ACHN (cell line): ENCODE measurements at places on chromosomes 12 and 14.
A peak's percentile ranks its signal among the peaks of the same experiment; 100 is the strongest.

GRCh38 chr12:69059465-69060457 lies 126.8 kb upstream of the CPM start:
- DNase-seq, result peak; percentile 62

- DNase-seq, result no peak
These were observed 162.1 kb upstream of the USP15 start for GRCh38 chr12:62098132-62098531.

GRCh38 chr14:101362529-101363260 lies 198.6 kb upstream of the DIO3 start:
- DNase-seq, result no peak

- no peak for DNase-seq
These were observed 224.4 kb upstream of the DAAM1 start for GRCh38 chr14:58963873-58964597.

GRCh38 chr14:57066887-57067513 lies 201.7 kb downstream of the EXOC5 start:
- DNase-seq, result no peak

- no peak for DNase-seq
These were observed 62.8 kb downstream of the ANO4 start for GRCh38 chr12:100857418-100857817.

GRCh38 chr12:111173836-111174235 lies 195.1 kb downstream of the PHETA1 start:
- no peak for DNase-seq

DNA sequence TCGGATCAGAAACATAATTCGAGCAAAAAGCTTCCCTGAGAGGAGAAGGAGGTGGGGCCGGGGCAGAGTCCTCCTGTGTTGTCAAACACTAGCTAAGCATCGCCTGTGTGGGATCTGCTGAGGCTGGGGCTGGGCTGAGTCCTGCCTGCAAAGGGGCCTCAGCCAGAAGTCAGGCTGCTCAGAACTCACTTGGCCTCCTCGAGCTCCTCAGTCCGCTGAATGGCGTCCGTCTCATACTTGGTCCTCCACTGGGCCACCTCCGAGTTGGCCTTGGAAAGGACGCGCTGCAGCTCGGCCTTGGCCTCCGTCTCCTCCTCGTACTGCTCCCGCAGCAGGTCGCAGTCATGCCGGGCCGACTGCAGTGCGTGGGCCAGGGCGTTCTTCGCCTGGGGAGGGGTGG lies 9.9 kb upstream of the MYH6 start:
- no peak for DNase-seq

DNA sequence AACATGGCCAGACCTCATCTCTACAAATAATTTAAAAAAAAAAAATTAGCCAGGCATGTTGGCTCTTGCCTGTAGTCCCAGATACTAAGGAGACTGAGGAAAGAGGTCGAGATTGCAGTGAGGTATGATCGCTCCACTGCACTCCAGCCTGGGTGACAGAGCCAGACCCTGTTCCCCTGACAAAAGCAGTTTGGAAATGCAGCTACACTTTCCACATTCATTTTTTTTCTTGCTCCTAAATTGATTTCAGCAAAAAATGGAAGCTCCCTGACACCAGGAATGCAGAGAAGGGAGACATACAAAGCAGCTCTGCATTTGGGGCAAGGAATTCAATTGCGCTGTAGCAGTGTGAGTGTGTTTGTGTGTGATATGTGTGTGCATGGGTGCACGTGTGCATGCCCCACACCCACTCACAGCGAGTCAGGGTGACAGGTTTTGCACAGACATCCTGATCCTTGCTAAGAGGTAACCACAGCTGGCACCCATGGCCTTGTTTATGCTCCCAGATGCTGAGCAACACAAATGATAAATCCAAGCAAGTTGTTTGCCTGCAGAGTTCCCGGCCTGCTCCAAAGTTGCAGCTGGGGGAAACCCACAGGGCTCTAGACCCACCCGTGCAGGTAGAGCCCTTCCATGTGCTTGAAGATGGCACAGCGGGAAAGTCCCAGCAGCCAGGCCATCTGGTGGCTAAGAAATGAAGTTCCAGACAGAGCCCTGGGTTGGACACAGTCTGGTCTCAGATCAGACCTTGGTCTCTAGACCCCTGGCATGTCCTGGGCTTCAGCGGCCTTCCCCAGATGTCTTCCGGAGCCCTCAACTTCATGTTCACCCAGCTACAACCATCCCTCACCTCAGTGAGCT lies 25.9 kb upstream of the BDKRB2 start:
- no peak for DNase-seq

- DNase-seq, result peak; percentile 57
These were observed 65.8 kb upstream of the SLC8A3 start for GRCh38 chr14:70254476-70254961.

- no peak for DNase-seq
These were observed 30.4 kb upstream of the GNPNAT1 start for GRCh38 chr14:52821805-52822250.

DNA sequence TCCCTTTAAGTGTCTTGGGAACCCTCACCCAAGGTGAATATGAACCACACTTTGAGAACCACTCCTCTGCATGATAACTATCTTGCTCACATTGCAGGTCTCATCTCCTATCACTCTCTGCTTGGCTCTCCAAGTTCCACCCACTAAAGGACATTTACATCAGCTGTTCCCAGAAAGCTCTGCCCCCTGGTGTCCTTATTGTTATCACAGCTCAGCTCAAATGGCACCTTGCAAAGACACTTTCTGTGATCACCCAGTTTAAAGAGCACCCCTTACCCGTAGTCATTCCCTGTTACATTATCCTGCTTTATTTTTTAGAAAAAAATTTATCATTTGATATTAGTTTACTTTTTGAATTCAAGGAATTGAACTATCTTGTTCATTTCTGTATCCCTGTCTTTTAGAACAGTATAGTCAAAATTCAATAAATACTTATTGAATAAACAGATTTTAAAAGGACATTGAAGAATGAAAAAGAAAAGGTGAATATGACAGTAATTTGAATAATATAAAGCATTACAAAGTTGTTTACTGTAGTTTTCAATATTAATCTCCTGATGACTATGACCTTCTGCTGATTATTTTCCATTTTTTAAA lies 20.5 kb upstream of the GUCY2C start:
- DNase-seq, result peak; percentile 62

DNA sequence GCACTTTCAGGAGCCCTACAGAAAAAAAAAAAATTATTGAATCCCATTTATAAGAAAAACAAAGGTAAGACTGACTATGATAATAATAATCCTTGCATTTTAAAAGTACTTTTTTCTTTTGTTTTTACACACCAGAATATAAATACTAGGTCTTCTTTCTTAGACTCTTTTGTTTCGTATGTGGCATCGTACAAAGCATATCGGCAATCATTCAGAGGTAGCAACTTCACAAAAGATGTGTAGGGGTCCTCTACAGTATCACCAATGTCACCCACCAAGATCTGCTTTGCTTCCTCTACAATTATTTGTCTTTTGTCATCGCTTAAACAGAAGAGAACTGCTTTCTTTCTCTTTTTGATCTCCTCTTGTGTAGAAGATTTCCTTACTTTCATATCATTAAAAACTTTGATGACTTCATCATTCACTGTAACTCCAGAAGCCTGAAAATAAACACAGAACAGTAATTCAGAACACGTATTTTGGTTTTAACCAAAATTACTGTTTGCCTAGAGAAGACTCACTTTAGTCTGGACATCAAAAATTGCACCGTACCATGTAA lies 1.2 kb downstream of the CFL2 start:
- no peak for DNase-seq

DNA sequence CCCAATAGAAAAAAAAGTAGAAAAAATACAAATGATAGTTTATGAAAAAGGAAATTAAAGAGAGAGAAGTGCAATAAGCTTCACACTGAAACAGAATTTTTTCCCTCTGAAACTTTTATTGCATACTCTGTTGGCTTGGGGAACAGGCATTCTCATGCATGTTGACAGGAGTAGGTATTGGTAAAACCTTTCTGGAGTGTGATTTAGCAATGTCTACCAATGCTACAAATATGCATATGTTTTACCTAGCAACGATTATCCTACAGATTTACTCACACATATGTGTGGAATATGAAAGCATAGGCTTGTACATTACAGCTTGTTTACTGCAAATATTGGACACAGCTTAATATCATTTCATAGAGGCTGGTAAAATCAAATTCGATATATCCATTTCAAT lies 125.7 kb upstream of the MYF6 start:
- no peak for DNase-seq

GRCh38 chr12:52965337-52965731 lies 16.4 kb downstream of the KRT18 start:
- peak; percentile 83 for DNase-seq

- DNase-seq, result peak; percentile 75
These were observed 644 bp downstream of the NAB2 start for GRCh38 chr12:57089271-57090245.

GRCh38 chr12:2813214-2814185 lies 1.0 kb downstream of the ITFG2 start:
- peak; percentile 84 for DNase-seq

- peak; percentile 74 for DNase-seq
These were observed 78.6 kb downstream of the CCDC60 start for GRCh38 chr12:119412811-119413794.

DNA sequence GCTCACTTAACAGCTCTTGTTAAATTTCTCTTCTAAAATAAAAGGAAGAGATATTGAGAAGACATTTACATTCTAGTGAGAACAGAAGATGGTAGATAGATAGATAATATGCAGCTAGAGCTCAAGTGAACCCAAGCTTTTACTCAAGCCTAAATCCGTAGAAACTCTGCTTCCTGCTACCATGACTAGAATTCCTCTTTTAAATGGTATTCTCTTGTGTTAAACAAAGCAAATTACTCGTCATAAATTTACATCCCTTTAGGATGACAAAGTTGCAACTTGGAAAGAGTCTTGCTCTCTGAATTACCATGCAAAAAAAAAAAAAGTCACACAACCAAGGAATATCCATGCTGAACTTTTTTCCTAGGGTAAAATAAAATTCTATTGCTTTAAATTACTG lies 160.7 kb upstream of the LRFN5 start:
- no peak for DNase-seq

DNA sequence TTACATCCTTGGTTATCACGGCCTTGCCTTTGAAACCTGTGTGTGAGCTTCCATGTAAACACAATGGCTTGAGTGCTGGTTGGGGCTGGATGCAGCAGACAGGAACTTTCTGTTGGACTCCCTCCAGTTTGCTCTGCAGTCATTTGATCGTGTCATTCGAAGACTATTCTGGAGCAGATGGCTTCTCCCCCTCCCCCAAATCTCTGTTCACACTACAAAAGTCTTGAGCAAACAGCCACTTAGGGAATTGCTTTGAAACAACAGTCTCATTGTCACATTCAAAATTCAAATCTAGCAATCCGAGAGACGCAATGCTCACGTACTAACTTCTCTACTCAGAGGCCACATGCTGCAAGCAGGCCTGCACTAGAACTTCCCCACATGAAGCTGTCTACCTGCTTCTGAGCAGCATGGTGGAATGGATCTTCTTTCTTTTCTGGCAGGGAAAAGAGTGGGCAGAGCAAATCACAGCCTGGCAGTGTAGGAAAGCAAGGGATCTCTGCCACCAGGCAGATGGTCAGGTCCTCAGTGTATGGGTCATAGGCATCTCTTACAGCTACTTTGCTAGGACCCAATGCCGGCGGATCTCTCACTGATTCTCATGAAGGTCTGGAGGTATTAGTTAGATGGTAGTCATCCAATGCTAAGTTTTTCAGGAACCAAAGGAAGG lies 214.2 kb downstream of the PPM1H start:
- no peak for DNase-seq

- DNase-seq, result no peak
These were observed 137.4 kb downstream of the ZNF664 start for GRCh38 chr12:124110372-124110883.

- DNase-seq, result no peak
These were observed 3.0 kb downstream of the KLRK1 start for GRCh38 chr12:10386857-10387256.

GRCh38 chr12:29706311-29706710 lies 77.4 kb downstream of the TMTC1 start:
- DNase-seq, result no peak

- DNase-seq, result no peak
These were observed 24.5 kb downstream of the PPFIBP1 start for GRCh38 chr12:27548301-27549199.

DNA sequence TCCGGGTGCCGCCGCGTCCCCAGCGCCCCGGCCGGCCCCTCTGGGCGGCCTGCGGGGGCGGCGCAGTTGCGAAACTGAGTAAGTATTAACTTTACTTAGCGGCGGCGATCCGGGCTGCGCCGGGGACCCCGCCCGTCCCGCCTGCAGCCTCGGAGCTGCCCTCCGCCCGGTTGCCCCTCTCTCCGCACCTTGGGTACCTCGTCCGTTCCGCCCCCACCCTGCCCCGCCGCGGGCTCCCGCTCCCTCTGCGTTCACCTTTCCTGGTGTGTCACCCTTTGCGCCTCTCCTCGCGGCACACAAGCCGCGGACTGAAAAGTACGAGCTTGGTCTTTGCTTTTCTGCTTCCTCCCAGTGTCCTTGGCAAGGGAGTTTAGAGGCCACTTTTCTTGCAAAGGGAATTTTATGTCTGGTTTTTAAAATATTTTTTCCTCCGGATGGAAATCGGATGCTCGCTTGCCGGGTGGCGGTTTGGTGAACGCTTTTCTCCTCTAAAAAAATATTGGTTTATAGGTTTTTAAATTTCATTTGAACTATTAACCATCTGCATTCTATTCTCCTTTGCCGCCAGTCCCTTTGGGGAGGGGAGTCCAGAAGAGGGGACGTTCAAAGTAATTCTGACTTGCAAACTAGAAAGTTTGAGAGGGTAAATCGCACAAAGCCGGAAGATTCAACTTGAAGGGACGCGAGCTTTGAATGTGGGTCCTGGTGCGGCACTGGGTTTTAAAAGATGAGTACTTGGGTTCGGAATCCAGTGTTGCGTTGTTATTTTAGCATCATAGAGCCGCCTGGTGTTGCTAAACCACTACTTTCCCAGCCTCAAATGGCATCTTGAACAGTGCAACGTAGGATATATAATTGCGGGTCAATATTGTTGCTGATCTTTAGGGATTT lies 834 bp downstream of the RASSF8 start:
- DNase-seq, result peak; percentile 87

DNA sequence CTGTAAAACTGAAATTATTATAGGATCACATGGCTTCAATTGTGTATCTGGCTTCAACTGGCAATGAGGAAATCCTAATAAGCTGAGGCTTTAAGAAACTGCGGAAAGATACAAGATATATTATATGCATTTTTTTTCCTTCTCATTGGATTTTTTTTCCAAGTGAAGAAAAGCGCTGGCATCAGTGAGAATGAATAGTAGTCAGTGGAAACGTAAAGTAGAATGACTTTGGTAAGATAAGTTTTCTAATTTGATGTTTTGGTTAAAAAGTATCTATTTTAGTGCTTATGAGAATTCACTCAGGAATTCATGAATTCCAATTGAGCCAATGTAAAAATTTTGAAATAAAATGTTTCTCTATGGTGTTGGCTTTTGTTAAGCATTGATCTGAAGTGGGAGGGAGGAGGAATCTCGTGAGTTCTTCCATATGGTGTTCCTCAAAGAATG lies 173.5 kb upstream of the FRMD6 start:
- DNase-seq, result no peak

- DNase-seq, result no peak
These were observed 473.6 kb downstream of the BCAT1 start for GRCh38 chr12:24475337-24475736.

DNA sequence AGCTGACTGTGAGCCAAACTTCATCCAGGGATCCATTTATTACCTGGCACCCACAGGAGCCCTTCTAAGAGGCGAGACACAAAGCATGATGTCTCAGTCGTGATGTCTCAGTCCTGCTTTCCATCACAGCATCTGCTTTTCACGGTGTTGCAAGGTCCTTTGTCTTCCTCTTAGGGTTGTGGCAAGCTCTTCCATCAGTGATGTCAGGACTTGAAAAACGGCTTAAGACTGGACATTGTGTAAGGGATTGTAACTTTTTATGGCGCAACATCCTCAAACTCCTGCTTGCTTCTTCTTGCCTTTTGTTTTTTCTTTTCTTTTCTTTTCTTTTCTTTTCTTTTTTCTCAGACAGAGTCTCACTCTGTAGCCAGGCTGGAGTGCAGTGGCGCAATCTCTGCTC lies 586.5 kb upstream of the TMEM132C start:
- no peak for DNase-seq
